ENCODE measurements at places on chromosomes 16 and 17.

GRCh38 chr16:3518292-3518985 is 17.6 kb downstream of the CLUAP1 start:
- no peak for DNase-seq

DNA sequence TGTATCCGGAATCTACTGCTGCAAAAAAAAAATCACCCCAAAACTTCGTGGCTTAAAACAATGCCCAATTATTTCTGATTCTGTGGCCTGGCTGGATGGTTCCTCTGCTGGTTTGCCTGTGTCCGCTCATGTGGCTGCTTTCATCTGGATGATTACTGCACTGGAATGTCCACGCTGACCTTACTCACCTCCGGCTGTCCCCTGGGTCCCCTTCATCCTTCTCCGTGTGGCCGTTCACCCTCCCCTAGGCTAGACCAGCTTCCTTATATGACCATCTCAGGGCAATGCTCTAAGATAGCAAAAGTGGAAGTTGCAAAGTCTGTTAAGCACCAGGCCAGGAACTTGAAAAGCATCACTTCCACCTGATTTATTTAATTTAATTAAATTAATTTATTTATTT is 31.4 kb upstream of the SPNS2 start:
- no peak for DNase-seq

- DNase-seq = no peak
These were observed 10.5 kb downstream of the FTO start for GRCh38 chr16:53714205-53715022.

- peak; percentile 85 for DNase-seq
These were observed 5.7 kb downstream of the GRN start for GRCh38 chr17:44350733-44351226.

- no peak for DNase-seq
These were observed 8.1 kb upstream of the DNASE1 start for GRCh38 chr16:3646348-3646920.

- DNase-seq = no peak
These were observed 2.3 kb upstream of the HSD3B7 start for GRCh38 chr16:30982548-30983288.

DNA sequence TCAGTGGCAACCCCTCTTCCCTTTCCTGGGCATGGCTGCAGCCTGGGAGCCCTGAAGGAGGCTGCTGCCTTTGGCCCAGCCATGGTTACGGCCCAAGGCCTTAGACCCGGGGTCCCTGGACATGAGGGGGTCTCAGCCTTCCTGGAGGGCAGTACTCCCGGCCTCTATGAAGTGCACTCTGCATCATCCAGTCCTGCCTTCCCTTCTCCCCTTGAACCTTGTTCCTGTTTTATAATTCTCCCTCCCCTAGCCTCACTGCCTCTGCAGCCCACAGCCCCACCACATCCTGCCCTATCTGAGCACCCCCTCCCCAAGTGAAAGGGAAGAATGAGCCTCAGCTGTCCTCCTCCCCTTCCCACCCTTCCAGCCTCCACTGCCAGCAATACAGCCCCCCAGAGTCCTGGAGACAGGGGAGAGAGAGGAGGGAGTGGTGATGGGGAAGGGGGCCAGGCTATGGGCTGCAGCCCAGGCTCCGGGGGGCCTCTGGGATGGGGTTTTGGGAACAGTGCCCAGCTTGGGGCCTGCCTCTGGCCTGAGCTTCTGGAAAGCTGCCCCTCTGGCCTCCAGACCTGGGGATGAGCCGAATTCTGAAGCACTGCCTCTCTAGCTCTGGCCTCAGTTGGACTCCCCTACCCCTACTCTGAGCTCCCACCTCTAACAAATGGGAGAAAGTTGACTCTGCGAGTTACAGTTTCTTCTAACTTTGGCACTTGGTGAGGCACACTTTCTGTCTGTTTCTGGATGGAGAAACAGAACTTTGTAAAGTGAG is 7.6 kb downstream of the CCR7 start:
- DNase-seq = no peak

- peak; percentile 86 for DNase-seq
These were observed at the start of gene PDP2 for GRCh38 chr16:66880288-66881013. PDP2 (plus strand) TSS chr16:66880515; CDS start chr16:66884285, 3,770 bp downstream.

DNA sequence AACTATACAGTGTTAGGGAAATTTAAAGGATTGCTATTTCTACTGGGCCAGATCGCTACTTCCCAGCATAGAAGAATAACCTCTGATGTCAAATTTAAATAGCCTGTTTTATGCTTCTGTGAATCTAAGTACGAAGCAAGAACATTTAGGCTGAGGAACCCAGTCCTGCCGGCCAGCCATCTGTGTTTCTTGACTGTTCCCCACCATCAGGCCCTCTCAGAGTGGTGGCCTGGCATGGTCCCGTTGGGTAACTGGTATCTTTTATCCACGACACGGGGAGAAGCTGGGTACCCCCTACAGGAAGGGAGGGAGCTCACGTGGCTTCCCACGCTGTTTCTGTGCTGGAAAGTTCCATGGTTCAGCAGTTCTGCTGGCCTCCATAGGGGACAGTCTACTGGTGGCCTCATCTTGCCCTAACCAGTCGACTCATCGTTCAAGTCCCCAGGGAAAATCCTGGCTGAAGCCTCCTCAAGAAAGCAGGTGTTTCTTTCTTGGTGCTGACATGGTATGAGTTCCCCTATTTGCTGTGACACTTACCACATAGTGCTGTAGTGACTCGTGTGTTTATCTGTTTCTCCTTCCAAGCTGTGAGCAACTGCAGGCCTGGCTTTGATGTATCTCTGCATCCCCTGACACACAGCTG is 201.7 kb upstream of the NLRP1 start:
- no peak for DNase-seq

DNA sequence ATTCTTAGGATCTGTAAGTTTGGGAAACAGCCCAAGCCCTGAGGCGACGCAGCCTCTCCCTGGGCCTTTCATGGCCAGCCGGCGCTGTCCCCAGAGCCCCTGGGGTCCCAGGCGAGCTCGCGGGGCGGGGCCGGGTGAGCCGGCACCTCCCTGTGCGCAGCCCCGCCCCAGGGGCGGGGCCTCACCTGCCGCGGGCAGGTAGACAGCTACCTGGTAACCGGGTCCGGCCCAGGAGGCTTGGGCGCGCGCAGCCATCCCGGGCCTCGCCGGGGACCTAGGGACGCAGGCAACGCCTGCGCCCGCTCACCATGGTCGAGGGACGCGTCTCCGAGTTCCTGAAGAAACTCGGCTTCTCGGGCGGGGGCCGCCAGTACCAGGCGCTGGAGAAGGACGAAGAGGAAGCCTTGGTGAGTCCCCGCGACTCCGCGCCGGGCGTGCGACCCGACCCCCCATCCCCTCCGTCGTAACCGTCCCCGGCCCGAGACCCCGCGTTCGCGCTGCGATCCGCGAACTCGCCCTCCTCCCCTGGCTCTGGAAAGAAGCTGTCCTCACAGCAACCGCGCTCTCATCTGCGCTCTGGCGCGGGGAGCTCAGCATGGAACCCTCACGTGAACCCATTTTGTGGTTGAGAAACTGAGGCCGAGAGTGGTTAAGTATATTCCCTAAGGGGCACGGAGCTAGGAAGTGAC is at the start of gene ATP2C2:
ATP2C2 (plus strand) TSS at position 231 of the 689 bp plus-strand sequence; CDS start at position 309, 78 bp downstream.
- no peak for DNase-seq

- DNase-seq = peak; percentile 59
These were observed 10.0 kb downstream of the ATP5PD start for GRCh38 chr17:75036643-75037268.

DNA sequence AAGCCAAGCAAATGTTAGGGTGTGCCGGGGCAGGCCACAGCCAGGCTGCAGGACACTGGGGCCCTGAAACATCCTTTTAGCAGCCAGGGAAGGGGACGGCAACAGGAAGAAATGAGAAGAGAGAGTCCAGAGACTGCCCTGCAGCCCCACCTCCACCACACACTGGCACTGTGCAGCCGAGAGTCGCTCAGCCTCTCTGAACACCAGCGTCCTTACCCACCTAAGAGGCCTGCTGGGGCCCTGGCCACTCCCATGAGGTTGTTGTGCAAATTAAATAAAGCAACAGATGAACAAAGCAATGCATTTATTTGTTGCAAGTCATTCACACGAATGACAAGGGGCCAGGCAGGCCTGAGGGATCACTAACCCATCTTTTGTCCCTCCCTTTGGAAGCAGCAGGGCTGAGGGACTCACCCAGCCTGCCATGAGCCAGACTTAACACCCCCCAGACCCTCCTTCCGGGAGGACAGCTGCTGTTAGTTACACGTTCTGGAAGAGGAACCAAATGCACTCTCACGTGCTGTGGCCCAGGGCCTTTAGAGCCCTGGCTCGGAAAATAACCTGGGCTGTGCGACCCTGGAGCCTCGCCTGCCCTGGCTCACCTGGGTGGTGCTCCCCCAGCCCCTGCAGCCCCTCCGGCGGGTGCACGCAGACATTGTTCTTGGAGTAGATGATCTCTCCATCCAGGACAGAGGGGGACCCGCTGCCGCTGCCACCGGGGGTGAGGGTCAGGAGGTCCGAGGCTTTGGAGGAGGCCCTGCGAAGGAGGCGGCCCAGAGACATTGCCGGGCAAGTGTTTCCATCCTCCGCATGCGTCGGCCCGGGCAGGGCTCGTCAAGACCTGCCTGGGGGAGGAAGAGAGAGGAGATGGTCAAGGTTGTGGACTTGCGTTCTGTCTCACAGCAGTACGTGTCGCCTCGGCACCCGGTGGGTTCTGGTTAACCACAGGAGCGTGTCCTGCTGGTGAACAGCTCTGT is 22.6 kb downstream of the TBC1D16 start:
- no peak for DNase-seq

GRCh38 chr17:28071179-28071578 is 28.7 kb downstream of the NLK start:
- no peak for DNase-seq

- DNase-seq = no peak
These were observed 24.2 kb downstream of the XPO6 start for GRCh38 chr16:28187595-28188004.

GRCh38 chr17:79085154-79085920 is 10.7 kb downstream of the ENGASE start:
- no peak for DNase-seq

DNA sequence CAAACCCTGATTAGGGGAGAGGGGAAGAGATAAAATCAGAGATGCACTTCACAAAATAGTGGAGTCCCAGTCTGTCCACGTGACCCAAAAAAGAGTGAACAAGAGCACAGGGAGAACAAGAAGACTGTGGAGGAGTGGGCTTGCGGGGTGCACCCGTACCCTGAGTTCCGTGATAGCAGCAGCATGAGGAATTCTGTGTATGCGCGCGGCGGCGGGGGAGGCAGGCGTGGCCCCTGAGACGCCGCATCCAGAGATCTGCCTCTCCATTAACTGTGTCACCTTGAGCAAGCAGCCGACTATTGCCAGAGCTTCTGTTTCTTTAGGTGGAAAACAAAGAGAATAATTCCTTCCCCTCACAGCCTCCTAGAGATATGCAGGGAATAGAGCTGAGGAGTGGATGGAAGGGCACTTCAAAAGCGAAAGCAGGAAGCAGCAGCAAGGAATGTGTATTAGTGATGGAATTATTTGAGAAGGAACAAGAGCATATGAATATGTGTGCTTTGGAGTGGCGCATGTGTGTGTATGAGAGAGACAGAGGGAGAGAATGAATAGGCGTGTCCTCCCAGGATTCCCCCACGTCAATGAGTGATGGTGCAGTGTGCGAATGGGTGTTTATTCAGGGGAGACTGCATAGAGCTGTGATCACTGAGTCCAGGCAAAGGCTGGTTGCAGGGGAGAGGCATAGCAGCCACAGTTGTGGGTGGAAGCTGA is 10.4 kb upstream of the SOX9 start:
- no peak for DNase-seq

GRCh38 chr16:54652201-54652770 is 278.4 kb upstream of the IRX5 start:
- DNase-seq = no peak

- no peak for DNase-seq
These were observed 5.0 kb downstream of the MLLT6 start for GRCh38 chr17:38709864-38710603.

DNA sequence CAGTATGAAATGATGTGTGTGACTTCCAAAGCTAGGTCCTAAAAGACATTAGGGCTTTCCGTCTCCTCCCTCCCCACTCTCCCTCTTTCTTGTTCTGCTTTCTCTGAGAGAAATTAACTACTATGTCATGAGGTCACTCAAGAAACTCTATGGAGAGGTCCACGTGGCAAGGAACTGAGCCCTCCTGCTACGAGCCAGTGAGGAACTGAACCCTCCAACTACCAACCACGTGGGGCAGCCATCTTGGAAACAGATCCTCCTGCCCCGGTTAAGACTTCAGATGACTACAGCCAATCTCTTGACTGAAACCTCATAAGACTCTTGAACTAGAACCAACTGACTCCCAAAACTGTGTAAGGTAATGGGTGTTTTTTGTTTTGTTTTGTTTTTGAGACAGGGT is 4.2 kb upstream of the ALOX15 start:
- no peak for DNase-seq

Measured in liver (tissue), 10 donors.